Occipital lobe (tissue), 3 donors: ENCODE measurements at places on chromosomes 6 and 20.

DNA sequence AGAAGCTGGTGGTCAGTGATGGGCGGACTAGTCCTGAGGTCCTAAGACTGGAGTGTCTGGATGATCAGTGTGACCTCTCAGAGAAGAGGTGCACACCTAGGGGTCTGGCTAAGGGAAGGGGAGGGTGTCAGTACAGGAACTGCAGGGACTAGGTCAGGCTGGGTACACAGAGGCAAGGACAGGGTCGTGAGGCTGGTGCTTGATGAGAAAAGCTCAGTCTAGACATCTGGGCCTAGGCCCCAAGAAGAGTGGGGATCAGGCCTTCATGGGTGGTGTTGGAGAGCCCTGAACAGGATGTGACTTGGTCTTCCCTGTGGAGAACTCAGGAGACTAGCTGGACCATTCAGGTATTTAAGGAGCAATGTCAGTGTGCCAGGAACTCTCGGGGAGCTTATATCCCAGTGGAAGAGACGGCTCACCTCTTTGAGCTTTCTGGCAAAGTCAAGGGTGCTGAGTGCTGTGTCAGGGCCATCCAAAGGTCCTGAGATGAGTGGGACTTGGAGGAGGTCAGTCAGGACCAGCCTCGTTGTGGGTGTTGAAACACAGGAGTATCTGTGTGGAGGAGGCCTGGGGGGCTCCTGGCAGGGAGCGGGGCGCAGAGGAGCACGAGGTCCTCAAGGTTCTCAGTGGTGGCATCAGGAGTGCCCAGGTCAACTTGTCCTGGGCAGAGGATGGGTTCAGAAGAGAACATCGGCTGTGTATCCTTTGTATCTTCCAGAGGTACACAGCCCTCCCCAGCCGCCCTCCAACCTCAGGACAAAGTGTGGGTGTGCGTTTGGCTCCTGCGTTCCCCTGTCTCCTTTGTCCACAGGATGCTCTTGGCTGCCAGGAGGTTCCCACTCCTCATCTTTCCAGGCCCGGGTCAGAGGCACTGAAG is 13.3 kb upstream of the MYT1 start:
- no peak for DNase-seq

- DNase-seq = no peak
These were observed 112.1 kb upstream of the THBS2 start for GRCh38 chr6:169365567-169366257.

- DNase-seq = no peak
These were observed 379.0 kb upstream of the FLRT3 start for GRCh38 chr20:14716351-14716801.

DNA sequence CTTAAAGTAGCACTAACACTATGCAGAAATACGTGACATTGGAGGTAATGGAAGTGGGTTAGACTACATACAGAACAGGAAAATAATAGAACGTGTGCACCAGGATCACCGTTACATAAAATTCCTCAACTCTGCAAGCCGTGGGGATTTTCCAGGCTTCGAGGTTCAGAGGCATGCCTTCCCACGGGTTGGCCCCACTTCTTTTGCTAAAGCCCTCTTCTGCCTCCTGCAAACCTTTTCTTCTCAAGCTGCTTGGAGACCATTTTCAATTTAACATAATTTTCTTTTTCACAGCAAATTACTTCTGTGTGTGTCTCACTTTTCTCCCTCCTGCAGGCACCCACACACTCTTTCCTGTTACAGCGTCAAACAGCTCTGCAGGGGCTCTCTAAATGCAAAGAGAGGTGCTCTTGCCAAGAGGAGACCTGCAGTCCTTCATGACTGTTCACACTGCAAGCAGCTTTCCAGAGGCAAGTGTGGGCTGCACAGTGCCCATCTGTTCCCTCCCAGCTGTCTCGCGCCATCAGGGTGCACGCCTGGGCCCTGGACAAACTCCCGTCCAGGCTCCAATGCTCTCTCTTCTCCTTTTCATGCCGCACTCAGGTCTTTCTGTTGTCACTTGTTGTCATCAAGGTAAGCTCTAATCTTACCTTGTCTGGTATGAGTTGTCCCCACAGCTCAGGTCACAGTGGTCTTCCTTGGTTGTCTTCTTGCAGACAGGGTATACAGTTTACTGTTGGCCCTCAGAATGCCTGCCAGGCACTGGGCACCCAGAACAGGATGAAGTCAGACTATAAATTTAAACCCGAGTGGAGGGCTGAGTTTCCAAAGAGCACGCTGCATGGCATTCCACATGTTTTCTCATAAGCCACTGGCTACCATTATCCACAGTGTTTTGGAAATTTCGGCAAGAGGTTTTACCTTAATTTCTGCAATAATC is 164.8 kb upstream of the GGTLC1 start:
- peak; percentile 66 for DNase-seq

- no peak for DNase-seq
These were observed 48.8 kb downstream of the FLRT3 start for GRCh38 chr20:14288341-14289330.

DNA sequence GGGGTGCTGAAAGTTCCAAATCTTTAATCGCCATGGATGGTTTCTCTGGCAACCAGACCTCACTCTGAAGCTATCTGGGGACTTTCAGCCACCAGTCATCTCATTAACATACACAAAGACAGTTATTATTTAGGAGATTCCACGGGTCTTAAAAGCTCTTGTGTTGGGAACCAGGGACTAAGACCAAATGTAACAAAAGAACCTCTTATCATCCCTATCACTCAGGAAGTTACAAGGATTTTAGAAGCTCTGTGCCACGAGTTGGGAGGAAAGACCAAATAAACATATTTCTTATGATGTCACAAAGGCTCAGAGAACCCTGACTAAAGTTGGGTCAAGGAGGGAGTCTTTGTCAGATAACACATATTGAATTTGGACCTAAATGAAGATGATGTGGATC is 17.7 kb downstream of the GPX6 start:
- no peak for DNase-seq

- DNase-seq = no peak
These were observed 9.8 kb downstream of the GPR31 start for GRCh38 chr6:167148021-167148420.

- no peak for DNase-seq
These were observed 292.1 kb downstream of the CDC5L start for GRCh38 chr6:44679438-44680201.

- DNase-seq = no peak
These were observed 22.7 kb downstream of the MTCL3 start for GRCh38 chr6:127496471-127496870.

DNA sequence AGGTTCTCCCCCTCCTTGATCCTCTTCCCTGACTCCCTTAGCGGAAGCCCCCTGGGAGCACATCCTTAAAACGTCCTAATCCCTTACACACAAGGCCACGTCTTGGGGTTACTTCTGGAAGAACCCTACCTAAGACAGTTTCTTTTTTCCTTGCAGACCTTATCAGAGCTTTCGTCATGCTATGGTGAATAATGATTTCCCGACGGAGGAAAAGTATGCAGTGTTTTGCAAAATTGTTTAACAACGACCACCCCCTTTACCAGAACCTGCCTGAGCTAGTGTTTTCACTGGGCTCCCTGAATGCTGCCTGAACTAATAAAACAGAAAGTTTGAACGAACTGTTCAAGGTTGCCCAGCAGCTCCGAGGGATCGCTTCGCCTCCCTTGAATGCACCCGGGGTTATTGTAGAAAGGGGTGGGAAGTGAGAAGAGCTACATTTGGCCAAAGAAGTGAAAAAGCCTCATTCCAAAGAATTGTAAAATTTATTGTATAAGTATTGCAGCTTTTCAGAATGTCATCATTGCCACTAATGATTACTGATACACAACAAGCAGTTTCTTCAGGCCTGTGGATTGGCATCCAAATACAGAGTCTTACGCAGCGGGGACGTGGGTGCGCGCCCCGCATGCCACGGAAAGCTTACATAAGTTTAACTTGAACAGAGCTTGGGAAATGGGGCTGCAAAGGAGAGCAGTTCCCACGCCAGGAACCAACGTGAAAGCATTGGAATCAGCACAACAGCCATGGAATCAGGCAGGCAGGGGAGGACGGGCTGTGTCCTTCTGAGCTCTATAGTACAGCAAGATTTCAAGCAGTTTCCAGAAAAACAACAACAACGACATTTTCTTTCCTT is 27.9 kb upstream of the ZBP1 start:
- DNase-seq = no peak

GRCh38 chr20:34825530-34826362 is at the start of gene NCOA6:
Gene NCOA6 (minus strand): TSS chr20:34825651. CDS start chr20:34782355, 43,296 bp downstream.
- peak; percentile 85 for DNase-seq

DNA sequence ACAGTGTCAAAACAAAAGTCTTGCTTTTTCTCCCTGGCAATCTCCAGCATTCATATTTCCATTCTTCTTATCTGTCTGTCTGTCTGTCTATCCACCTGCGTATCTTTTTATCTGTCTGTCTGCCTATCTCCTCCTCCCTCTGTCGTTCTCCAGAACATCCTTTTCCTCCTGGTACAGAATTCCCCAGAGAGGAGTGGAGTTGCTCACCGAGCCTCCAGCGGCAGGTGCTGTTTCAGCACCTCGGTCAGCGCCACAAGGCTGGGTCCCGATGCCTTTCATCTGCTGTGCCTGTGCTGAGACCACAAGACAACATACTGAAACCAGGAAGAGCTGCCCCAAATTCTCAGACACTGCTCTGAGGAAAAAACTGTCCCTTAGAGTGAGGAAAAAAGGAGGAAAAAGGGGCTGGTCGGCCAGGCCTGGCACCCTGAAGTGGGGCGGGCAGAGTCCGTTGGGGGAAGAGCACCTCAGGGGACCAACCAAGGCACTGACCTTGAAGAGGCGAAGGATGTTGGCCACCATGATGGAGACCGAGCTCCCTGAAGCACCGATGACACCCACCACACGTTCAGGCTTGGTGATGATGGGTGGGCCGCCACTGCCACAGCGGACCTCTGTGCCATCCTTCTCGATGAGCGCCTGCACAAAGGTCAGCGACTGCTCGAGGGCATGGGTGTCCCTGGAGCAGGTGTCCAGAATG is 13.3 kb downstream of the GRM4 start:
- no peak for DNase-seq

- DNase-seq = peak; percentile 68
These were observed at the start of gene LRFN2 for GRCh38 chr6:40587240-40588069. Gene LRFN2 (minus strand): TSS chr6:40587364.

- DNase-seq = no peak
These were observed 14.5 kb upstream of the WFDC12 start for GRCh38 chr20:45138561-45139300.

- no peak for DNase-seq
These were observed 200.3 kb downstream of the RNGTT start for GRCh38 chr6:88763160-88763559.

GRCh38 chr6:2911171-2911570 is 8.1 kb upstream of the SERPINB9 start:
- no peak for DNase-seq

GRCh38 chr6:52015953-52016352 is 71.5 kb downstream of the PKHD1 start:
- DNase-seq = no peak

GRCh38 chr6:157223021-157223430 is 100.3 kb downstream of the TMEM242 start:
- no peak for DNase-seq

DNA sequence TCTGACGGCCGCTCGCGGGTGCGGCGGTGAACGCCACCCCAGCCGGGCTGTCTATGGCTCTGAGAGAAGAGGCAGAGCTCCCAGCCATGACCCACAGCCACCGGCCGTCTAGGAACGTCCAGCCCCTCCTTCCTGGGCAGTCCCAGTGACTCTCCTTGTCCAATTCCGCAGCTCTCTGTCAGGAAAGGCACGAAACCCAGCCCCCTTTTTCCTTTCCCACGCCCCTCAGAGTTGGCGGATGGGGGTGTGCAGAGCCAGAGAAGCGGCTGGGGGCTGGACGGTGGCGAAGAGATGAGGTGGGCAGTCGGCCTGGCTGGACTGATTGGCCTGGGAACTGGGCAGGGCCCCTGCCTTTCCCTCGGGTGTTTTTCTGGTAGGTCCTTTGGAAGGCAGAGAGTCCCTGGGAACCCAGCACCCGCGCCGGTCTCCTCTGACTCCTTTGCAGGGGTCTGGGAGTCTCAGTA is 1.5 kb downstream of the EBF4 start:
- DNase-seq = no peak

DNA sequence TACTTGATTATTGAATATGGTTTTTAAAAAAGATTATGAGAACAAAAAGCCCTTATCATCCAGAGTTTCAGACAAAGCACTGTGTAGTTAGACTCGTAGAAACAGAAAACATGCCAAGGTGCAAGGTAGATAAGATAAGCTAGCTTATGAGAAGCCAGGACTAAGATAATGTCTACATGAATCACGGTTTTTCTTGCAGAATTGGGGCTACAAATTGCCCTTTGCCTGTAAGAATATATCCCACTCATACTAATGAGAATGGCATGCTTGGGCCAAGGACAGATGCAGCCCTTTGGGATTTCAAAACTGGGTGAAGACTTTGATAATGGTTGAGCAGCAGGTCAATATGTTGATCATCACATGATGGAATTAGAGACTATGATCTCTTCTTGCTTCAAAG is 165.3 kb upstream of the PREP start:
- DNase-seq = no peak

- DNase-seq = no peak
These were observed 258.1 kb downstream of the UTRN start for GRCh38 chr6:144543006-144543871.

- peak; percentile 64 for DNase-seq
These were observed 1.4 kb upstream of the HIVEP1 start for GRCh38 chr6:12010635-12011275.

DNA sequence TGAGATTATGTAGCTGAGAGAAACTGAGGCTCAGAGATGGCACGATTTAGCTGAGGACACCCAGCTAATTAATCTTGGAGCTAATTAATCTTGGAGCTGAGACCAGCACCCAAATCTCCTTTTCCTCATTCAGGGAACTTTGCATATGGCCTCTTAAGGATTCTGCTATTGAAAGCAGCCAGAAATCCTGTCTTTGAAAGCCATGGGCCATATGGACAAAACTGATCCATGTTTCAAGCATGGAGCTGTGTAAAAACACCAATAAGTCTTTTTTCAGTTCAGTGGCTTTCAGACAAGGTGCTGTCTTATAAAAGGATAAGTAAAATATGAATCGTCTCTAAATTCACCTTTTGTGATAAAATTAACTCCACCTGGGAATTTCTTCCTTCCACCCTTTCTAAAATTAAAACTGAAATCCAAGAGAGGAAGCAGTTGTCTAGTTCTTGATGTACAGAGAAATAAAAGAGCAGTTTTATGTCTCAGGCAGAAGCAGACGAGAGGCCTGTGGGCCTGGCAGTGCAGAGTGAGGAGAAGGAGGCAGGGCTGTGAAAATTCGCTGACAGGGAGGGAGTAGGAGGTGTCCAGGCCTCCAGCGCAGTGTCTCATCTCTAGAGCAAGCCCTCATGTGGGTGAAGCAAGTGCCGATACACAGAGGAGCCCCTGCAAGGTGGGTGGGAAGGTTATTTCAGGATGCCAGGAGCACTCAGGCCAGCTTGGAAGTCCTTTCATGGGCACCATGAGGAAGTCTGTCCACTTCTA is 266.9 kb downstream of the UST start:
- peak; percentile 47 for DNase-seq
